ENCODE measurements at places on chromosomes 3 and 15.

DNA sequence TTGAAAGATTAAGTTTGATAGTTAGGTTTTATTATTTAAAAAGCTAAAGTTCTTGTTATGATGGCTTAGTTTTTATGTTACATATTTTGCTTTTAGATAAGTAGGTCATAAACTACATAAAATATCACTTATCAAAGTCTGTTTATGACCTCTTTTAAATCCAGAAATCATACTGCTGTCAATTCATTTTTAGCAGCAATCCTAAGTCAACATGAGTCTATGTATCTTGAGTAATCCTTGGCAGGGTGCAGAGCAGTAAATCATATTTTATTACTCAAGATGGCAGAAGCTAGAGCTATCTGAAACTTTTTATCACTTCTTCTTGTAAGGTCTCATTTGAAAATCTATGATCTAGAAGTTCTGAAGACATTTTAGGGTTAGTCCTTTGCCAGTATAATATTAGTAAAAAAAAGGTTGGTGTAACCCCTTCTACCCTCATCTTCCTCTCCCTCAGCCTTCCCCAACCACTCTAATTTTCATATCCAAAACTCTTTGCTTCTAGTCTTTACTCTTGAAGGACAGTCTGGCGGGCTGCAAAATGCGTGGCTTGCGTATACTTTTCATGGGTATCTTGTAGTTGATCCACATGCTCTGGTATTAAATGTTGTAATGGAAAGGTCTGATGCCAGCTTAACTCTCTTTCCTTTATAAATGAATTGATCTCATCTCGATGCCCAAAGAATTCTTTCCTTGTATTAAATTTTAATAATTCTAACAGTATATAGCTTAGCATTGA lies 134.0 kb upstream of the THRB start:
- no peak for DNase-seq

- DNase-seq = no peak
Observed at GRCh38 chr3:13166243-13167063, 93.2 kb upstream of the IQSEC1 start.

DNA sequence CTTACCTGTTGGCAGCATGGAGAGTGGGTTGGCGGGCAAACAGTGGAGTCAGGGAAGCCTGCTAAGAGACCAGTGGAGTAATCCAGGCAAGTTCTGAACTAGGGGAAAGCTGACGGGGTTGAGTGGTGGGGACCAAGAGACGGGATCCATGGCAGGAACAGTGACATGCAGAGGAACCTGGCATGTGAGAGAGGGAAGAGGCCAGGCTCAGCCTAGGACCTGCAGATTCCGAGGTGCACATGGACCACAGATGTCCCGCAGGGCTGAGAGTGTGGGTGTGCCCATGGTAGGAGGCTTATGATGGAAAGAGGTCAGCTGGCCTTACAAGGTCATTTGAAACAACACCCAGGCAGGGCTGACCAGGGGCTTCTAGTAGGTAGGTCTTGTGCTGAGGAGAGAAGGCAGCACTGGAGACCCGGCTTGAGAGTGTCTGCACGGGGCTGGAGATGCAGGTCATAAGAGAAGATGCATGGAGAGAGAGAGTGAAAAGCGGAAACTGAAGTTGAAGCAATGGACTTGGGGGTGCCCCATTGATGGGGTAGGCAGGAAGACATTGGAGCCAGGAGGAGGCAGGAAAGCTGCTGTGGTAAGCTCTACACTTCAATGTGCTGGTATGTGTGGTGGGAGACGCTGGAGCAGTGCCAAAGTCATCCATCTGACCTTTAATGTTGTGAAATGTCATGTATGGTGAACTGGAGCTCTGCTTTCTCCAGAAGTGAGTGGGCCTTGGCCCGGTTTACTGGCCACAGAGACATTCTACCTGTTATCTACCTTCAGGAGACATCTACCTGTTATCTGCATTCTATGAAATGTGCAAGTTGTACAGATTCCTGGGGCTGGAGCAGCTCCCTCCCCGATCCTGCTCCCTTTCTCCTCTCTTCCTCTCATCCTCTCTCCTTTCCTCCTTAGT lies 4.6 kb downstream of the SPSB4 start:
- DNase-seq = no peak

DNA sequence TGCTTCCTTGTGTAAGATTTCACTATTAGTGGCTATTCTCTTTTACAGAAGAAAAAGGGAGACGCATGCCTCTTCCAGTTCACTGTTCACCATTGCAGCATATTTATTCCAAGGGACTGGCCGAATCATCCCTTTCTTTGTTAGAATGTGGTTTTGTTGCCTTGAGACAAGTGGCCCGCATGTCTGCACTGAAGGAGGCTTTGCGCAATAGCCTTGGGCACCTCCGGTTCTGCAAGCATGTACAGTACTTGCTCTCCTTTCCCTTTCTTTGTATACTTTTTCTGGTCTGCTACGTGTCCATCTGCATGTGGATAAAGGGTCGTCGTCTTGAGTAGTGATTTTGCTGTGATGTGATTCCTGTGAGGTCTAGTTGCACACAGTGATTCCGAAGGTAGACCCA lies 43.0 kb downstream of the FLNB start:
- no peak for DNase-seq

- DNase-seq = no peak
Observed at GRCh38 chr15:32091505-32092380, 61.4 kb downstream of the CHRNA7 start.

GRCh38 chr3:23402728-23403492 lies 199.8 kb downstream of the UBE2E2 start:
- DNase-seq = no peak

DNA sequence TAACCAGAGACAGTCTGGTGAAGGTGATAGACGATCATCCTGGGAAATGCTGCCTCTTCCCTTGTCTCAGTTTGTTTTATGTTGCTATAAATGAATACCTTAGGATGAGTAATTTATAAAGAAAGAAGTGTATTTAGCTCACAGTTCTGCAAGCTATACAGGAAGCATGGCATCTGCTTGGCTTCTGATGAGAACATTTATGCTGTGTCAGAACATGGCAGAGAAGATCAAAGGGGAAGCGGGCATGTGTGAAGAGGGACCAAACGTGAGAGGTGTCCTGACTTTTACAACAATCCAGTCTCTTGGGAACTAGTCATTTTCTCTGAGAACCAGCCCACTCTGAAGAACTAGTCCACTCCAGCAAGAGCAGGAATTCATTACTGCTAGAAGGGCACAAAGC lies 9.6 kb downstream of the CMC1 start:
- no peak for DNase-seq

DNA sequence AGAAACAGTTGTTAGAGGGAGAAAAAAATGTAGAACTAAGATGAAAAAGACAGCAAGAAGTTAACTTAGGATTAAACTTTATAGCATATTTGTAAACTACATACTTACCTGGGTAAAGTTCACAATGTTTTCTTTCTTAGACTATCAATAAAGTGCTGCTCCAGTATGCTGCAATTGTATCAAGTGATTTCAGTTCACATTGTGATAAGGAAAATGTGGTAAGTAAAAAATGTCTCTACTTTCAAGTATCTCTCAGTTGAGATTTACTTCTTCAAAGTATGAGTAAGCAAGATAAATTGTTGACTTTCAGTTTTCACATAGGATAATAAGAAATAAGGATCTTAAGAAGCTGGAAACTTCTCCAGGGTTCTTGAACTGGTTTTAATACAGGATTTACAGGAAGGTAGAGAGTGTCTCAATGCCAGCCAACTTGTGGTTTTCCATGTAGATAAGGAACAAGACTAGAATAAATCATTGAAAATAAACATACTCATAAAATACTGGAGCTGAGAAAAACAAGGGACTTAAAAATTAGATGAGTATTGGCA lies 528.8 kb downstream of the UNC13C start:
- DNase-seq = no peak

DNA sequence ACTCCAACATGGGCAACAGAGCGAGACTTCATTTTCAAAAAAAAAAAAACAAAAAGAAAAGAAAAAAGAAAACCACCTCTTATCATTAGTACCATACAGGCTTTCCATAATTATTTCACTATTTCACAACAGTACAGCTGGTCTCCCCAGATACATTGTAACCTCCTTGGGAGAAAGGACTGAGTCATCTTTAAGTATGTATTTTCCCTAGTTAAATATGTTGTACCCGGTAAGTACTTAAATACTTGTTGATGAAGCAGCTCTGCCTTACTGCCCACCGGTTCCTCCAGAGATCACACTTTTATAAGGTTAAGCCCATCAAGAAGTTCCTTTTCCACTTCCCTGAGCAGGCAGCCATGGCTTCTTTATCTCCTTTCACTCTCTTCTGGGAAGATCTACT lies 789.5 kb upstream of the CFAP20DC start:
- no peak for DNase-seq

- no peak for DNase-seq
Observed at GRCh38 chr3:156148946-156149381, 28.6 kb downstream of the KCNAB1 start.

DNA sequence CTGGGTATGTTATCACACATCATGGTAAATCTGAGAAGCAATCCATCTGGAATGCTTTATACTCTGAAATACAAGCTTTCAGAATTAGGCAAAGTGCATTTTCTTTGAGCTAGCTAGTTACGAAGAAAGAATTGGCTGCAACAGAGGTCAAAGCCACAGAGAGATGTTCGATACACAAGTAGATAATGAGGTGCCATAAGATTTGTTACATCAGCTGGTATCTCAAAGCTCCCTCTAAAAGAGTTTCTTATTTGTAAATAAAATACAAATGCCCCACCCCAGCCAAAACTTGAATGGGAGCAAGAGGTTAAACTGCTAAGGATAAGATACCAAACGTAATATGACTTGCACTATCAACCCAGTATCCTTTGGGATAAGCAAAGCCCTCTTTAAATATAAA lies 84.0 kb upstream of the SLCO3A1 start:
- no peak for DNase-seq

DNA sequence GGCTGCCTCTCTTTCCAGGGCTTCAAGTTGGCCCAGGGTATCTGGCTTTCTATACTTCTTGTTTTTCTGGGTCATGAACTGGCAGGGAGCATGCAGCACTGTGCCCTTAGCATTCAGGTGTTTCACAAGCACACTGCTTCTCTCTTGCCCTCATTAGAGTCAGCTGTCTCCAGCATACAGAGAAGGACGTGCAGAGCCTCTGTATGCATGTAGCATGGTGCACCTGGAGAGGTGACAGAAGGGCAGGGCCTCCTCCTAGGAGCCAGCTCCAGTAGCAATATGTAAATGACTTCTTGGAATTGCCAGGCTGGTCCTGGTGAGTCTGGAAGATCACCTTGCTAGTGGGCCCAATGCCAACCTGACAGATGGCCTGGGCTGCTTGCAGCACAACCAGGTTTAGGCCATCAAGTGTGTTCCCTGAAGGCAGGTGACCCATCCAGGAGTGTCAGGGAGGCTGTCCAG lies 44.8 kb upstream of the ATP2C1 start:
- DNase-seq = no peak

GRCh38 chr3:49253512-49253911 lies 23.5 kb downstream of the C3orf62 start:
- DNase-seq = no peak
